NCI-H1436 (cell line): ENCODE measurements at places on chromosomes 4 and X.

- no peak for DNase-seq
Measured at GRCh38 chrX:100244681-100245080, 165.4 kb downstream of the PCDH19 start.

DNA sequence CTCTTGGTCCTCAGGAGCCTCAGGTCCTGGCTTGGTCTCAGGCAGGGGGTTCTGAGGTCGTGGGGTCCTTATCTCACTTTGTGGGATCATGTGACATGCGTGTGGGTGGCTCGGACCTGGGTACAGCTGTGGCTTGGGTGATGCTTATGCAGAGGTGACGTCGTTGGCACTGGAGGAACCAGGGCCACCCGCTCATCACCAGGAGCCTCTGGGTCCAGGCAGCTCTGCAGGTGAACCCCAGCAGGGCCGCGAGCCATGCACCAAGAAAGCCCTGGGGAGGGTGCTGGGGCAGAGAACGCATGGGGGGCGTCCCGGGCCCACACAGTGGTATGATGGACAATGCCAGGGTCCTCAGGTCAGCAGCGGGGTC lies 8.7 kb downstream of the ATP5ME start:
- no peak for DNase-seq

GRCh38 chrX:150310417-150310816 lies 52.7 kb upstream of the MAMLD1 start:
- no peak for DNase-seq

GRCh38 chrX:24412637-24413363 lies 52.3 kb upstream of the PDK3 start:
- no peak for DNase-seq

- no peak for DNase-seq
Measured at GRCh38 chr4:24810871-24811631, 15.7 kb downstream of the SOD3 start.

GRCh38 chrX:48475774-48476577 lies at the start of gene FTSJ1:
Gene FTSJ1 (plus strand): TSS chrX:48476199. CDS start chrX:48478048, 1,849 bp downstream.
- peak; percentile 52 for DNase-seq

DNA sequence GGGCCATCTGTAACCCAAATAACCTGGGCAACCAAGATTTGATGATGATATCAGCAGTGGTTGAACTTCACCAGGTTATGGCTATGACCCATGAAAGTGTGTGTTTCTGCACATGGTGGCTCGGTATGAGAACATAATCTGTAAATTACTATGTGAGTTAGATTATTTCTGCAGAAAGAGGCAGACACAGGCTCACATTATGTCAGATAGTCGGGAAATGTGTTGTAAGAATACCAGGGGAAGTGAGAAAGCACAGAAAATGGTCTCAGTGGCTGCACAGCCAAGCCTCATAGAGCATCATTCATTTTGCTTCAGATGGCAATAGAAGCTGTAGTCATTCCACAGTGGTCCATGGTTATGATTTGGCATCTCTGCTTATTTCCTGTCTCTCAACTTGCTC lies 63.0 kb upstream of the RBPJ start:
- DNase-seq = no peak

- DNase-seq = no peak
Measured at GRCh38 chrX:77693594-77693993, 92.4 kb downstream of the ATRX start.

GRCh38 chrX:19198473-19198872 lies 76.2 kb upstream of the ADGRG2 start:
- DNase-seq = no peak

GRCh38 chr4:86398187-86398586 lies 38.3 kb upstream of the MAPK10 start:
- DNase-seq = no peak

GRCh38 chr4:113744667-113745240 lies 16.8 kb downstream of the CAMK2D start:
- no peak for DNase-seq

- DNase-seq = no peak
Measured at GRCh38 chr4:65983061-65983460, 312.8 kb upstream of the EPHA5 start.

- no peak for DNase-seq
Measured at GRCh38 chr4:1192091-1192492, 19.7 kb upstream of the SPON2 start.

GRCh38 chr4:145868637-145869409 lies 69.8 kb downstream of the ZNF827 start:
- DNase-seq = no peak

GRCh38 chr4:36099509-36099908 lies 144.8 kb downstream of the ARAP2 start:
- no peak for DNase-seq

DNA sequence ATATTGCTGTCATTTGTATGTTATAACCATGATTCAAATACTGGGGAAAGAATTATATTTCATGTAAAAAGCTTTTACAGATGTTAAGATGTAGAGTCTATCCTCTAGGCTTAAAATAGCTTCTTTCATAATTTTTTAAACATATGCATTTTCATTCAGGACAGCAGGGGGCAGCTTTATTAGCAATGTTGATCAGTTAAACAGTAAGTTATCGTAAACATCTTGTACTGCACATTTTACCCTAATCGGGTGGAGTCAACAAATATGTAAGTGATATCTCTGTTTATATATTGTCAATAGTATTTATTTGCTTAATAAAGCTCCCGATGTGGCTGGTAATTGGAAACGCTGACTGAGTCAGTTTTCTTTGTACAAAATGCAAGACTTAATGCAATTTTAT lies 142.5 kb upstream of the MED14 start:
- DNase-seq = no peak

DNA sequence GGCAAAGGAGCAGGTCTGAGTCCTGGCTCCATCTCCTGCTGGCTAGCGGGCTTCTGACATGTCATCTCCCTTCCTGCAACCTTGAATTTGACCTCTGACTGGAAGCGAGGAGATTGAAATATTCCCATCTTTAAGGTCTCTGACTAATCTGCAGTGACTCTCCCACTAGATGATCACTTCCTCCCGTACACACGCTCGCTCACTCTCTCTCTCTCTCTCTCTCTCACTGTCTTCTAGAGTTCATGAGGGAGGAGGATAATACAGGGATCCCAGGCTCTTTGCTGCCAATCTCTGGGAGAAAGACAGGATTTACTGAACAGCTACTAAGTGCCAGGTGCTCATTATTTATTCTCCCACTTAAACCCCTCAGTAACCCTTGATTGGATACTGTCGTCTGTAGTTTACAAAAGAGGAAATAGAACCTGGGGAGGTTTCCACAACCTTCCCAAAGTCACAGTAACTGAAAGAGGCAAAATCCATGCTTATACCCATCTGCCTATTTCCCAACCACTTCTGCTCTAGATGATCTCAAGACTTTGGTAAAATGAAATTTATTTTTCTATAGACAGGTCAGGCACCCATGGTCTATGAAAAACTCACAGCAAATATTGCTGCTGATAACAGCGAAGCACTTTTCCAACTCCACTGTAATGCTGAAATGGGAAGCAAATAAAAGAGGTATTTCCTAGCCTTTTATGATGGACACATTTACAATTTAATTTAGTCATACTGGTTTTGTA lies 193.5 kb upstream of the C1QTNF7 start:
- DNase-seq = no peak

DNA sequence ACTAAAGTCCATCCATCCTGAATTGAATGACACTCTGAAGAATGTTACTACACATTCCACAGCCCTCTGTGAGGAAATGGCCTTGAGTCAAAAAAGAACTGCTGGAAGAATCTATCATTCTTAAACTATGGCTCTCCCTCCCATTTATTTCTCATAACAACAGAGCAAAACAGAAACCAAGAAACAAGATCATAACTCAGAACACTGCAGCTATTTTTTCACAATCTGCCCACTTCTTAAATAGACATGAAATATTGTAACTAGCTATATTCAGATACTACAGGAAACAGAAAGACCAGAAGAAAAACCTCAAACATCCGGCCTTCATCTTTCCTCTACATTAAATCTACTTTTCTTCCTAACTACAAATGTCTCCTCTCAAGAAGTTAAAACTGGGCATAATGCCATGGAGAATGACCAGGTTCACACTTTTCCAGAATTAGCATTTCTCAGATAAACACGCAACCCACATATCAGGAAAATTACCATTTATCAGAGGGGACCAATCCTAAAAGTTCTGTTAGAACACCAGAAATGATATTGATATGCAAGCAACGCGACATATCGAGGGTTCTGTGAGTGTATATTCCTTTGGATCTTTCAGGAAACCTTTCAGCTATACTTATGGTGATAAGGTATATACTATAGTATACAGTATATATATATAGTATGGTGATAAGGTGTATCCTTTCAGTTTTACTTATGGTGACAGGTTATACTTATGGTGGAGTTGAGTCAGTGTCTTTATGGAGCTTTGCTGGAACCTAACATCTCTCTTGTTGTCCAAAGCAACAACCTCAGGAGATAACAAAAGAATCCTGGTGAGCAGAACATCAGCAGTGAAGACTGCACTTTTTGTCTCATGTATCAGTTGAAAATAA lies 60.4 kb upstream of the IRF2 start:
- no peak for DNase-seq

- no peak for DNase-seq
Measured at GRCh38 chrX:23668335-23668734, 1.0 kb downstream of the PRDX4 start.

DNA sequence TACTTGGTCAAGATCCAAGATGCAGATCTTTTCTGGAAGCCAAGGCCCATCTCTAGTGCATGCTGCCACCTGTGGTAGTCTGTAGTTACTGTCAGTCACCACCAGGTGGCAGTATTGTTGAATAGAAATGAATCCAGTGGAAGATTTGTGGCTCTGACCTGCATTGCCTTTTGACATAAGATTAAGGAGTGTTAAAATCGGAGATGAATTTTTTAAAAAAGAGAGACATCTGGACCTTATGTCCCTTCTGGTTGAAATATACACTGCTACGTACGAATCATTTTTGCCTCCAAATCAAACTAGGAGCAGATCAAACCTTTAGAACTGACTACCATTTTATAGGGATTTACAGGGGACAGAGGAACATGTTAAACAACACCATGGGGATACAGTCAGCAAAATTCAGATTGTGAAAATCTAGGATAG lies 46.9 kb upstream of the RHOH start:
- peak; percentile 31 for DNase-seq

DNA sequence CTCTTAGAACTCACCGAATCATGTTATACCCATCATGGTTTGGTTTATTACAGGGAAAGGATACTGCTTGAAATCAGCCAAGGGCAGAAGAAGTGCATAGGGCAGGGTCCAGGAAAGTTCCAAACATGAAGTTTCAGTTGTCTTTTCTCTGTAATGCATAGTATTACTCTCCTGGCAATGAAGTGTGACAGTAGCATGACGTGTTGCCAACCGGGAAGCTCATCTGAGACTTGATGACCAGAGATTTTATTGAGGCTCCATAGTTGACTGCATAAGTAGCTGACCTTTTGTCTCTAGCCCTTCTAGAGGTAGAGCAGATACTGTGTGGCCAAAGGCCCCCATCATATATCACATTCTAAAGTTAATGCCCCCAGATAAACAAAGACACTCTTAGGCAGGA lies 72.1 kb downstream of the BEND4 start:
- DNase-seq = no peak

- no peak for DNase-seq
Measured at GRCh38 chr4:72358483-72358882, 210.5 kb downstream of the ADAMTS3 start.

- no peak for DNase-seq
Measured at GRCh38 chr4:109389369-109390114, 44.1 kb upstream of the SEC24B start.

- DNase-seq = no peak
Measured at GRCh38 chr4:76654791-76655190, 219.8 kb downstream of the SHROOM3 start.

GRCh38 chr4:19494961-19495360 lies 756.7 kb upstream of the SLIT2 start:
- DNase-seq = no peak

- DNase-seq = no peak
Measured at GRCh38 chr4:172698256-172698655, 470.4 kb upstream of the GALNT7 start.
